LoVo (cell line): ENCODE measurements at places on chromosomes 6 and 20.

DNA sequence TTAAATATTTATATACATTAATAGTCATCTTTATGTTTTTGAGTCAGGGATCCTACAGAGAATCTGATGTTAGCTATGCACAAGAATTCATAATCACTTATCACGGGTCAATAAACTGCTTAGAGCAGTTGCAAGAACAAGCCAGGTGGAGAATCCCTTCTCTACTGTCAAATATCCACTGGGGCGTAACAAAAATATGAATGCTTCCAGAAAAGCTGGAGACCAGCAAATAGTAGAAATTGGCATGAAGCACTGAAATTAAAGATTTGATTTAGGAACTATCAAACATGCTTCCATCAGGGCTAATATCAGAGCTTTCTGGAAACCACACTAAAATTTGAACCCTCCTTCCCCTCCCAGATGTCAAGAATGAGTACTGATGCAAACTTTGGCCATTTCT is 37.3 kb downstream of the ADGRG6 start:
- no peak for DNase-seq

DNA sequence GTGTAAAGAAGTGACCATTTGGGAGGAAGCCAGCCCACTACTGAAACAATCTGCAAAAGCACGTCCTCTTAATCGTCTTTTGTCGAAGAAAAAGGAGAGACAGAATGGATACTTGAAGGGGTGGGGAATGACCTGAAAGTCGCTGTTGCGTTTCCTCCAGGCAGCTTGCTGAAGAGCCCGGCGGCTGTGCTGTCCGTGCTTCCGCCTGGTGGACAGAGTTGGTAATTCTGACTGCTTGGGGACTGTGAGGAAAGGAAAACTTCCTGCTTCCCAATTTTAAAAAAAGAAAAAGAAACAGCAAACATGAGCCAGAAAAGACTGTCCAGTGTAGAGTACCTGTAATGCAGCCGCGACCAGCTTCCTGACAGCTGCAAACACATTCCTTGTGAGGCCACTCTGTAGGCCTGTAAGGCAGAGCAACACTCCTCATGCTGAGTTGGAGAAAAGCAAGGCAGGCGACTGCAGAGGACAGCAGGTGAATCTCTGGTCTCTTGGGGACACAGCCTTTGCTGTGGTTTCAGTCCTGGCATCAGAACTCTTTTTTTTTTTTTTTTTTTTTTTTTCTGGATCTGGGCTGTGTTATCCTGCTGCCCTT is 251.1 kb upstream of the TBX18 start:
- DNase-seq, result peak; percentile 46

DNA sequence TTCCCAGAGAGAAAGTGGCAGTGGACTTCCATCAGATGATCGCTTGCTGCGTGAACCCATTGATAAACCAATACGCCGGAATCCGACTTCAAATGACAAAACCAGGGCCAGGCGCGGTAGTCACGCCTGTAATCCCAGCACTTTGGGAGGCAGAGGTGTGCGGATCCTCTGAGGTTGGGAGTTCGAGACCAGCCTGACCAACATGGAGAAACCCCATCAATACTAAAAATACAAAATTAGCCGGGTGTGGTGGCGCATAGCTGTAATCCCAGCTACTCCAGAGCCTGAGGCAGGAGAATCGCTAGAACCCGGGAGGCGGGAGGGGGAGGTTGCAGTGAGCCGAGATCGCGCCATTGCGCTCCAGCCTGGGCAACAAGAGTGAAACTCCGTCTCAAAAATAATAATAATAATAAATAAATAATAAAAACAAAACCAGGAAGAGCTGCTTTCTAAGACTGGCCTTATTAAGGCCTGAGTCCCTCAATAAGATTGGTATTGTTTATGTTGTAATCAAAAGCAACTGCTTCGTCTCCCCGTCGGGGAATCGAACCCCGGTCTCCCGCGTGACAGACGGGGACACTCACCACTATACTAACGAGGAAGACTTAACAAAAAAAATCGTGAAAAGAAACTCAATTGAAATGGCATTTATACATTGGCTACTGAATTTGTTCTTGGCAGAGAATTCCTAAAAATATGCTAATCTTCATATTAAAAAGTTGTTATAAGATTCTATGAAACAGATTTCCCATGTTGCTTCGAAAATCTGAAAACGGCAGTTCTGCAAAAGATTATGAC is 110.2 kb upstream of the ZNF184 start:
- DNase-seq, result peak; percentile 25

DNA sequence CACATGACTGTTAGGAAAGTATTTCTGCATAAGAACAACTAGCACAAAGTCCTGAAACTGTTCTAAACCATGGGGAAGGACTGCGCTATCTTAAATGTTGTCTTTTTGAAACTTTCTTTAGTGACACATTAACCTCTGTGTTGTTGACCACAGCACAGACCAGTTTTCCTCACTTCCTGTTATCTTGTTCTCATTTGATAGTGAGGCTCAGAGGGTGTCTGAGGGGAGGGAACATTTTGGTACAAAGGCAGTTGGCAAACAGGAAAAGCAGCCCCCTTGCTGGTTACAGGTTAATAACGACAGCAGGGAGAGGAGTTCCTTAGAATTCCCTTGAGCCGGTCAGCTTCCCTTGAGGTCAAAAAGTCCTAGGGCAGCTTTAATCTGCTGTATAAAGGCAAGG is 143.5 kb upstream of the BMP2 start:
- DNase-seq, result no peak

DNA sequence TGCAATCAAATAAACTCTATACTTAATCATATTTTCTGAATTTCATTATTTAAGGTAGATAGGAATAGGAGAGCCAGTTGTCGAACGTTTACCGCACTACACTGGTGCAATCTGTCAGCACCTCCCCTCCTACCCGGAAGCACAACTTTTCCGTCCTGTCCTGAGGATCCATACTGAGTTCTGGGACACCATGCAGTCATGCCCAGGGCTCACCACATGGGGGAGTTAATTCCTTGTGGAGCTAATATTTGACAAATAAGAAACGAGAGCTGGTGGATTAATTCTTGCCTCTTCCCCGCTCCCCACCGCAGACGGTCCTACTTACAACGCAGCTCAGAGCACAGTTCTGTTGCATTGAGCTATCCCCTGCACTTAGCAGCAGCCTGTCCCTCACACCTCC is 107.7 kb upstream of the RALGAPA2 start:
- no peak for DNase-seq

DNA sequence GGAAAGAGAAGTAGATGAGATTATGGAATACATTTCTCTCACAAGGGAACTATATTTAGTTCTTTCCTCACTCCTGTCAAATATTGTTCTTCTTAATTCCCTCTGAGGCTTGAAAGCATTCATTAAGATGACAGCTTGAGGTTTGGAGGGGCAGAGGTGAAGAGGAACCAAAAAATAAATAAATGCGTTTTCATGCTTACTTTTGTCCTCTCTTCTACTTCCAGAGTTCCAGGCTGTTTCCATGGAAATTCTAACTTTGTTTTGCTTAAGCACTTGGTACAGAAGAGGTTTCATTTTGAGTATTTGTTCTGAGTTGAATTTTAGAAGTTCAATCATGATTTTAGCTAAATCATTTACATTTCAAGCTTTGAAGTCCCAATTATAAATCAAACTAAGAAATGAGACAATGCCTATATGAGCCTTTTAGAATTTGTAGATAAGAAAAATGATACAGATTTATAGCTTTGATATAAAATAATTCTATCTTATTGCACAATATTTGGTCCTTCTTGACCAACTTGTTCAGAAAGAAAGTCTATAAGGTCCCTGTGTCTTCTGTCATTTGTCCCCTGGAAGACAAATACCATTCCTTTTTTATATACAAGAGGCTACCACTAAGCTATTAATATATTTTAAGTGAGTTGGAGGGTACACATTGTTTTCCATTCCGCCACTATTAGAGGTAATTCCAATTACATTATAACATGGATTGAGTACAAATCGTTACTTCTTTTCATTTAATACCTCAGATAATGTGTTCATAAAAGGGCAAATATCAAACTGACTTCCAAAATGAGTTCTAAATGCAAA is 16.3 kb downstream of the RBM24 start:
- DNase-seq, result no peak

DNA sequence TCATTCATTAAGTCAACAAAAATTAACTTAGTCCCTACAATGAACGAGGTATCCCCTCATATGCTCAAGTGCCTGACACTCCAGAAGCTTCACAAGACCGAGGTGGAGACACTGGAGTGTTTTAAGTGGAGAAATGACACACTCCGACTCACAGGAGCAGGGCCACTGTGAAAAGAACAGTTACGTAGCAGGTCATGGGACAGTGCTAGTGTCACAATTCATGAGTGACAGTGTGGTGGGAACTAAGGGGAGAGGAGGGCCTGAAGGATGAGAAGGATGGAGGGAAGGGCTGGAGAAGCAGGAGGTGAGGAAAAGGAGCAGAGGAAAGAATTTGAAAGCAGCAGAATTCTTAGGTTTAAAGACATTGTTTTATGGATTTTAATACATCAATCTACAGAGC is 1.3 kb upstream of the HLA-A start:
- no peak for DNase-seq

DNA sequence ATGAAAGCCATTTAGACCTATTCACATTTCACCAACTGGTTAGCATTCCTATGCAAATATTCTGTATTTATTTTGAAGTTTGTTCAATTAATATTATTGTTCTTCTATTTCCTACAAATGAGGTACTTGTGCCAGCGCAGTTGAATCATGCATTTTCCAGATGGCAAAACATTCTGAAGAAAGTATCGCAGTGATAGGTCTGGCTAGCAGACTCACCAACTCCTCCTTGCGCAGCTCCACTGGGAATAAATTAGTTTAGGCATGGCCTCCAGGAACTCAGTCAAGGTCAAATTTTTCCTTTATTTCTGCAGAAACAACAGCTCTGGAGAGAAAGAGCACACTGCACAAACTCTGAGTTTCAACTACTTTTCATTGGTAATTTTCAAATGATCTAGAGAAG is 437.7 kb downstream of the COL12A1 start:
- no peak for DNase-seq

DNA sequence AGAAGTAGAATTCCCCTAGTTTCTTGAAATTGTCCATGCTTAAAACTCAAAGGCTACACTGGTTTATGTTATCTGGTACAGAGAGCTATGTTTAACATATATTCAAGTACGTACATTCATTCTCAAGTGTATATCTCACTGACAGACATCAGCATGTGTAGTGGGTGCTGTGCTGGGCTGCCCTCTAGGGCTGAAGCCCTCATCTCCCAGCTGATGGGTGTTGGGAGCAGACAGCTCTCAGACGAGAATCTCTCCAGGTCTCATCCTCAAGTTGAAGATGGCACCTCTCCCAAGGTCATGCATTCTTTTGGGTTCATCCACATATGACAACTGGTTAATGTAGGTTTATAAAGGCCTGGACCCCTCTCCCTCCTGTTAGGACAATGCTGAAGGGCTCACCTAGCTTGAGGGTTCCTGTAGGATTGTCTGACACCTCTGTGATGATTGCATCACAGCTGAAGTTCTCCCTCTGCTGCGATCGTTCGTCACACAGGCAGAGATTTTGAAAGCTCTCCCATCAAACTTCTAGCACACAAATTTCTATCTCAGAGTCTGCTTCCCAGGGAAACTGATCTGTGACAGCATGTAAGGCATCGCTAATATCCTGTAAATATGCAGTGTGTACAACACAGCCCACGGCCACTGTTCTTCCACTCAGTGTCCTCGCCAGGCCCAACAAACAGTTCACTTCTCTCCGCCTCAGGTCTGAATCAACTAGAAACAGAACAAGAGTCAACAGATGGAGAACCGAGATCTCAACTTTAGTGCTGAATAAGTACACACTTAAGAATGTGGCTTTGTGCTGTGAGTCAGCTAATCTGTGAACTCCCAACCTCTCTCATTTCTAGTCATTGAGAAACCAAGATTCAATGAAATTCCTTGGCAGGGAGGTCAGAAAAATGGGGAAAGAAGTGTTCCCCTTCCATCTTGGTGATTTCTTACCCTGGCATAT is 43.2 kb downstream of the PREP start:
- no peak for DNase-seq
